ENCODE measurements at places on chromosomes 3 and 15.

- DNase-seq, result no peak
Observed at GRCh38 chr3:113166357-113166718, 45.0 kb upstream of the BOC start.

GRCh38 chr3:16842272-16843270 lies 42.2 kb upstream of the PLCL2 start:
- no peak for DNase-seq

DNA sequence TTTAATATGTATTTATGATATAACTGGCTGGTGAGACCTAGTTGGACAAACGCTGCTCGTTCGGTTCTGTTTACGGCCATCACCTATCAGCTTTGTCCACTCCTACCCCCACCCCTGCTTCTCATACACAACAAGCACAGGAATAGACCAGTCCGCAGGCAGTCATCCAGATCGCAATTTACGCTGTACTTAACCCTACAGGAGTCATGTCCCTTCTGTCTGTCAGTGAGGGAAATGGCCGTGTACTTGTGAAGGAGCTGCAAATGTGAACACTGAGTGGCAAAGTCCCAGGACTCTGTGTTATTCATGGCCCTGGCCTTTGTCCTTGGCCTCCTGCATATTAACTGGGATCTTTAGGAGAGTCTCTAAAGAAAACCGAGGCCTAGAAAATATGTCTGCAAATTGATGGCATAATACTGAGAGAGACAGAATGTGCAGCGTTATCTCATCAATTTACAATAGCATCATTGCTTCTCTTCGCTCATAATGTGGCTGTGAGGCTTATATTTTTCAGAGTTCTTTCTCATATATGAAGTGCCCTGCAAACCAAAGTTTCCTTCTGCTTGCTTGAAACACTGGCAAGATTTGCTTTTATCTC lies 7.2 kb upstream of the ABHD10 start:
- no peak for DNase-seq

- no peak for DNase-seq
Observed at GRCh38 chr15:77042245-77042919, 28.5 kb downstream of the TSPAN3 start.

DNA sequence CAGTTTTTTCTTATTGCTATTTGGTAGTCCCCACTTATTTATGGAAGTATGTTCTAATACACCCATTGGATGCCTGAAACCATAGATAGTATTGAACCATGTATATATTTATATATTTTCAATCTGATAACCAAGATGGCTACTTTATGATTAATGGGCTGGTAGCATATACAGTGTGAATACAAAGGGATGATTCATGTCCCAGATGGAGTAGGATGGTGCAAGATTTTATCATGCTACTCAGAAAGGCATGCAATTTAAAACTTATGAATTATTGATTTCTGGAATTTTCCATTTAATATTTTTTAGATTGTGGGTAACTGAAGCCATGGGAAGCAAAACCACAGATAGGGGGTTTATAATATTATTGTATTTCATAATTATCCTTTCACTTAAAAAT lies 35.2 kb downstream of the AP4E1 start:
- no peak for DNase-seq

GRCh38 chr3:158528076-158528674 lies 42.8 kb upstream of the MLF1 start:
- DNase-seq, result no peak

DNA sequence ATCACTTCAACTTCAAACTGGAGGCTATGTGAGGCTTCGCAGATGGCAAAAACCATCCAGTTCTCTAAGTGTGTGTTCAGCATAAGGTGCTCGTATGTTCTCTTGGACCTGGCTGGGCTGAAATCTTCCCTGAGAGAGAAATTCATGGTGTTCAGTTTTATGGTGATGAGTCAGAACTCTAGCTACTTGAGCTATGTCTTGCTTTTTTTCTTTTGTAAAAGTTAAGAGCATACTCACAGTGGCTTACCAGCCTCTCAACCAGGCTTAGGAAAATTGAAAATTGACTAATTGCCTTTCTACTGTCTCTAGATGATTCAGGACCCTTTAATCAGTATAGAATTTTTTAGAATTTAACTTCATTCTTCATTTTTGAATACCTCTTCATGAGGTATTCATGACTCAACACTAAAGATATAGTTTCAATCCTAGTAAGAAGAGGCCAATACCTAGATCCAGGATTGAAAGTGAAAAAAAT lies 617.5 kb downstream of the TBL1XR1 start:
- no peak for DNase-seq

GRCh38 chr15:46270481-46271147 lies 635.8 kb downstream of the SQOR start:
- no peak for DNase-seq

DNA sequence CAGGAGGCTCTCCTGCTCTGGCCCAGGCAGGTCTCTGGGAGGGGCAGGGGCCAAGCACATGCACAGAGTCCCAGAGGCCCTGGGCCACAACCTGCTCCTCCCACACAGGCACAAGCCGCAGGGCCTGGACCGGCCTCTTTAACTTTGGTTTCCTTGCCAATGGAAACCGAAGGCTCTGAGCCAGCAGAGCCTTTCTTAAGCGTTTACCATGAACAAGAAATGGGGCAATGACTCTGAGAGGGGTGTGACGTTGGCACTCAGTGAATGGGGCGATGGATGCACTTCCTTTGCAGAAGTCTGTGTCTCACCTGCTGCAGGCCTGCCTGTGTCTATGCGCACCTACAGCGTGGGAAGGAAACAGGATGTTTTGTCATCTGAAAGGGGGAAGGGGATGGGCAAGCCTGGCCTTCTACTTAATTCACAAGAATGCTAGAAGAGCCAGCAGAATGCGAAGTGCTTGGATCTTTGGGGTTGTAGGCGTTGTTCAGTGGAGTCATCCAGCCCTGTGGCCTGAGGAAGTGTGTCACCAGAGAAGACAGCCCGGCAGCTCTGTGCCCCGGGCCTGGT lies 41.8 kb downstream of the IFT122 start:
- DNase-seq, result peak; percentile 43

DNA sequence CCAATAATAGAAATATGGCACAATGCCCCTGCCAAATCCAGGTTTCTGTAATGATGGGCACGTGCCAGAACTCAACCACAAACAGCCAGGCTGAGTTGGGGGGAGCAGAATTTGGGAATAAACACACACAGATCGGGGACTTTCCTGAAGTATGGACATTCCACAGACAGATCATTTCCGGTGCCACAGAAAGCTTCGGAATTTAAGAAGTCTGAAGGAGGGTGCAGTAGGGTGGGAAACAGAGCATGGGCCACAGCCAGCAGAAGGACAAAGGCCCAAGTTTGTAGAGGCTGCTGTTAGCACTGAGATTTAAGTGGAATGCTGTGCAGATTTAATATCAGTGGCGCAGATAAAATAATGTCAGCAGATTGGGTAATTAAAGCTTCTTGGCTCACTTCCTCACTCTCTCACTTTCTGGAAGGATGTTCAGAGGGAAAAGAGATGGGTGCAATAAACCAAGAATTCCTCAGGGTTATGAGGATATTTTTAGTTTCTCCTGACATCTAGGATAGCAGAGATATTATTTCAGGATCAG lies 67.4 kb downstream of the MYLK start:
- DNase-seq, result no peak

- no peak for DNase-seq
Observed at GRCh38 chr15:92524874-92525565, 130.6 kb downstream of the FAM174B start.

DNA sequence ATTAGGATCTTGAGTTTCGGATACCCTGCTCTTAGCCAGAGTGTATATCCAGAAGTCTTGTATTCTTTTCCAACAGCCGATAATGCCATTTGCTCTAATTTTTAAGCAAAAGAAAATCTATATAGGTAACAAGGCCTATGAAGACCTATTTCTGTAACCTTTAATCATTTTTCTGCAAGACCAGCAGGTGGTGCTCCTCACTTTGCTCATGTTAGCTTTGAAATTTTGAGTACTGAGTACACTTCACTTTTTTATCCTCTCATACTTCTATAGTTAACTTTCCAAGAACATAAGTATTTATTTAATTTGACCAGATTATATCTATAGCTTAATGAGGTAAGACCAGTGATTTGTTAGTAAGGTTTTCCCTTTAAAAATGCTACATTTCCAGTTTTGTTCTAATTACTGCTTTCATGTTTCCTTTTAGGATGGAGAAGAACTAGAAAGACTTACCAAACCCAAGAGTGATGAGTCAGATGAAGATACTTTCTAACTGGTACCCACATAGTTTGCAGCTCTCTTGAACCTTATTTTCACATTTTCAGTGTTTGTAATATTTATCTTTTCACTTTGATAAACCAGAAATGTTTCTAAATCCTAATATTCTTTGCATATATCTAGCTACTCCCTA lies 20.5 kb downstream of the SLC35A5 start:
- peak; percentile 83 for DNase-seq

GRCh38 chr3:159950156-159950898 lies 38.3 kb upstream of the IL12A start:
- no peak for DNase-seq

GRCh38 chr15:40028853-40029252 lies 10.1 kb downstream of the SRP14 start:
- DNase-seq, result no peak

DNA sequence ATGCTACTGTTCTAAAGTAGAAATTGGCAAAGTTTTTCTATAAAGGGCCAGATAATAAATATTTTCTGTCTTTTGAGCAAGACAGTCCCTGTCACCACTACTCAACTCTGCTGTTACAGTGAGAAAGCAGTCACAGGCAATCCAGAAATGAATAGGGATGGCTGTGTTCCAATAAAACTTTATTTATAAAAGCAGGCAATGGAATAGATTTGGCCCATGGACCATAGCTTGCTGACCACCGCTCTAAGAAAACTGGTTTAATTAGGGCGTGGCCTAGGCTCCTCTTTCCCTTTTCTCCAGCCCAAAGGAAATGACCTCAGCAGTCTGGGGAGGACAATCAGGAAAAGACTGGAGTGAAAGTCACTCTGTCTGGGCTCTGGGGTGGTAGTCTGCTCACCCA lies 183.8 kb downstream of the MEGF11 start:
- DNase-seq, result no peak

GRCh38 chr15:35720019-35720418 lies 174.1 kb upstream of the DPH6 start:
- no peak for DNase-seq

DNA sequence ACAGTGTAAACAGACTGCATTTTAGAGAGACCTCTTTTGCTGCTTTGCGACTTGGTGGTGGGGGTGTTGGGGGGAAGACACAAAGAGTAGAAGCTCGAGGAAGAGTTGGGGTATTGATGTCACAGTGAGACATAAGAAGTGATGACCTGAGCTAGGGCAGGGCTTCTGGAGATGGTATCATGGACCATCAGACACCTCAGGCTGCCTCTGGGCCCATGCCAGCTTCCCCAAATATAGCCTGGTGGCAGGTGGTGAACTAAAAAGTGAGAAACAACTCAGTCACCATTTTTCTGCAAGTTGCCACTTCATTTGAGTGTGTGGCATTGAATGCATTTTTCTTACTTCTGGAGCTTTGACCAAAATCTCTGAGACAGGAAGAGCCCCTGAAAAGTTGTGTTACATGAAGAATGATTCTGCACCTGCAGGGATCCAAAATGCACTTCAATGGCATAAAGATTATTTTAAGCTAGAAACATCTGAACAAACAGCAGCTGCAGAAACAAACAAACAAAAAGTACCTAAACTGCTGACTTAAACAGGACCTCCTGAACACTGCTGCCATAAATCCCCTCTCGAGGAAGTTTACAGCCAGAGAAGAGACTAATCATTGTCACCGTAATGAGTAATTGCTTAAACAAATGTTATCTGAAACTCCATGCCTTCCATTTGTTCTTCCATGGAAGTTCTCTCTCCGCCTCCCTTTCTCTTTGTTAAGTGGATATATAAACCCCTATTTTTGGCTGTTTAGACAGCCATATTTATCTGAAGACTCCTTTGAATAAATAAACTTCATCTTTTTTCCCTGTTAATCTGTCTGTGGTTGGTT lies 15.2 kb upstream of the XIRP1 start:
- no peak for DNase-seq

GRCh38 chr3:172771672-172772071 lies 21.1 kb downstream of the ECT2 start:
- no peak for DNase-seq

- peak; percentile 43 for DNase-seq
Observed at GRCh38 chr15:60179786-60180391, 175.8 kb downstream of the FOXB1 start.

DNA sequence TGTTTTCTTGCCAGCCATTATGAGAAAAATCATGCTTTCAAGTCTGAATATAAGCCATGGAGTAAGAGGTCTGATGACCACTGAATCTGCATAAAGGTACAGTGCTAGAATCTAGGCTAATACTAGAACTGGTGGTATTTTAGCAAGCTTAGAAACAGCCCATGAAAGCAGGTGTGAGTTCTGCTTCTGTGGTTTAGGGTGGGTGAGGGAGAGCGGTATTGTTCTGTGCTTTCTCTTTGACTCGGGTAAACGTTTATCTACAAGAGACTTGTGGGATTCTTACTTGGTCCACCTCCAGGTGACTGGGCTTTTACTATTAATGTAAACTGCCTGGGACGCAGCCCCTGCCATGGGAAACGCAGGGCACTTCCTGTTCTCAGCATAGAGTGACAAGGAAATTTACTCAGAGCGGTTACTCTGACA lies 55.2 kb downstream of the PGPEP1L start:
- DNase-seq, result no peak

- DNase-seq, result no peak
Observed at GRCh38 chr3:129240436-129240835, 9.0 kb upstream of the COPG1 start.

- DNase-seq, result no peak
Observed at GRCh38 chr15:75397494-75397893, 29.1 kb upstream of the MAN2C1 start.

DNA sequence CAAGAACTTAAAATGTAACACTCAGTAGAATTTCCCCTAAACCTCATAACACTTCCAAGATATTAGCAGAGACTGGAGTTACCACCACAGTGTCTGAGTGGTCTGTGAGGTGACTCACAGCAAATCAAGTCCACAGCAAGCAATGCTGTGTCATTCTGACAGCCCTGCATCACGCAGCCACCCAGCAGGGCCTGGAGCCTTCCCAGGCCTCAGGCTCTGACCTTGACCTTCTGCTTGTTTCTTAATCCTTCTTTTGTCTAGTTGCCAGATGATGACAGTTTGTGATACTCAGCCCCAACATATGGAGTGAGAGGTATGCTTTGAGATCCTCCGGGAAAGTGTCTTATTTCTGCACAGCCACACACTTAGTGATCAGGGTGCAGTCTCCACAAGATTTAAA lies 82.5 kb downstream of the TOP2B start:
- DNase-seq, result peak; percentile 28

DNA sequence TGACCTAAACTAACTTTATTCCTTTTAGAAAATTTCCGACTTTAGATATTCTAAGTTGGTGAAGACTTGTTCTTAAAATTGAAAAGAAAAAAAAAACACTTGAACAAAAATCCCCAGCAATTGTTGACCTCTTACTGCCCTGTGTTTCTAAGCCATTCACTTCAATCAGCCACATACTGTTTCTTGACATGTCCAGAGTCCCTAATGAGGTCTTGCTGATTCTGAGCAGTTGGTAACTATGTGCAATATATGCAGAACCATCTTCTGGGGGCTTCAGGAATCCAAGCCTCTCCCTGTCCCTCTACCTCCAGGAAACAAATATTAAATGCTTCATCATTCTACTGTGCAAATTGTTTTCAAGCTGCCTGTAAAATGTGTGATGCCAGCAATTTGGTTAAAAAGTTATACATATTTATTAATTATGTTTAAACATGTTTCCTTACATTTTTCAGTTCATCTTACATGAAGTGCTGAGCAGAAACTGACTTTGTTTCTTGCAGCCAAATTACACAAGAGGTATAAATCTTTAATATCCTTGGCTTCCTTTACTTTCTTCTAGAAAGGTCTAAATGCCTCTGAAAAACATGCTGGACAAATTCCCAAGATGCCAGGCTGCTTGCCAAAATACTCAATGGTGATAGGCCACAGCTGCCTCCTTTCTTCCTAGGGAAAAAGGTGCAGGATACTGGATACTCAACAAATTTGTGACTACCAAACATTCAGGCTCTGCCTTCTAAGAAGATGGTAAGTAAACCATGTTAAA lies 19.8 kb upstream of the GYG1 start:
- DNase-seq, result no peak

All from fibroblast of the conjunctiva (primary cell).